Tracheal epithelial cell (primary cell): ENCODE measurements at places on chromosomes 12 and 14. TPM values are rescaled to one million over a fixed set of nuclear protein-coding genes. Genes with fewer than 3 reads are reported as not detected.

Gene TAS2R43
- 0.96 TPM in 1 of 2 replicates, not detected in the other for total RNA-seq

Gene NDUFA12
- total RNA-seq = 110 and 135 TPM in 2 replicates

Gene BHLHE41
- under 0.01 and 0.72 TPM in 2 replicates for total RNA-seq

Gene WNT1
- total RNA-seq = not detected in 2 replicates

Gene ADGRD1
- not detected in 2 replicates for total RNA-seq

Gene PTMS
- total RNA-seq = 17.7 and 26.0 TPM in 2 replicates

Gene A2M
- 0.72 TPM in 1 of 2 replicates, not detected in the other for total RNA-seq

Gene SLC24A4
- total RNA-seq = not detected in 2 replicates

Gene STAT6
- total RNA-seq = 49.7 and 76.9 TPM in 2 replicates

Gene TCL1A
- not detected in 2 replicates for total RNA-seq

Gene MPHOSPH9
- 14.9 and 22.2 TPM in 2 replicates for total RNA-seq

Gene OR6C75
- total RNA-seq = not detected in 2 replicates

Gene FGD6
- total RNA-seq = 20.0 and 36.9 TPM in 2 replicates

Gene AKAP3
- total RNA-seq = 1.4 and 1.9 TPM in 2 replicates

Gene WSCD2
- total RNA-seq = not detected in 2 replicates

Gene PPP1R1A
- 0.72 TPM in 1 of 2 replicates, not detected in the other for total RNA-seq

Gene GRIP1
- 4.6 and 5.5 TPM in 2 replicates for total RNA-seq

Gene MYH7
- under 0.01 TPM in 1 of 2 replicates, not detected in the other for total RNA-seq

Gene PXN
- 34.9 and 42.8 TPM in 2 replicates for total RNA-seq

Gene GPRC5D
- total RNA-seq = not detected in 2 replicates

Gene POTEM
- not detected in 2 replicates for total RNA-seq

Gene MARCHF9
- total RNA-seq = 7.7 and 11.1 TPM in 2 replicates

Gene RAPGEF3
- total RNA-seq = 3.4 and 8.2 TPM in 2 replicates

Gene TMCC3
- 7.2 and 24.3 TPM in 2 replicates for total RNA-seq

Gene CPM
- total RNA-seq = 7.5 and 19.8 TPM in 2 replicates

Gene ENDOU
- not detected in 2 replicates for total RNA-seq

Gene LHX5
- total RNA-seq = 0.21 and 0.24 TPM in 2 replicates

Gene KRT3
- not detected in 2 replicates for total RNA-seq

Gene ADCY4
- 1.7 TPM in 1 of 2 replicates, not detected in the other for total RNA-seq

Gene MYF6
- not detected in 2 replicates for total RNA-seq

Gene MYF5
- not detected in 2 replicates for total RNA-seq

Gene TEAD4
- 2.8 and 5.1 TPM in 2 replicates for total RNA-seq

Gene SYNDIG1L
- under 0.01 TPM in 1 of 2 replicates, not detected in the other for total RNA-seq

Gene PLXNC1
- under 0.01 and 0.48 TPM in 2 replicates for total RNA-seq
